Activated naive CD4-positive, alpha-beta T cell (primary cell): ENCODE measurements at places on chromosomes 1 and 21.

- no peak for DNase-seq
Measured at GRCh38 chr1:167493372-167493771, 25.0 kb downstream of the CD247 start.

- DNase-seq: no peak
Measured at GRCh38 chr1:98133131-98133530, 212.3 kb upstream of the DPYD start.

DNA sequence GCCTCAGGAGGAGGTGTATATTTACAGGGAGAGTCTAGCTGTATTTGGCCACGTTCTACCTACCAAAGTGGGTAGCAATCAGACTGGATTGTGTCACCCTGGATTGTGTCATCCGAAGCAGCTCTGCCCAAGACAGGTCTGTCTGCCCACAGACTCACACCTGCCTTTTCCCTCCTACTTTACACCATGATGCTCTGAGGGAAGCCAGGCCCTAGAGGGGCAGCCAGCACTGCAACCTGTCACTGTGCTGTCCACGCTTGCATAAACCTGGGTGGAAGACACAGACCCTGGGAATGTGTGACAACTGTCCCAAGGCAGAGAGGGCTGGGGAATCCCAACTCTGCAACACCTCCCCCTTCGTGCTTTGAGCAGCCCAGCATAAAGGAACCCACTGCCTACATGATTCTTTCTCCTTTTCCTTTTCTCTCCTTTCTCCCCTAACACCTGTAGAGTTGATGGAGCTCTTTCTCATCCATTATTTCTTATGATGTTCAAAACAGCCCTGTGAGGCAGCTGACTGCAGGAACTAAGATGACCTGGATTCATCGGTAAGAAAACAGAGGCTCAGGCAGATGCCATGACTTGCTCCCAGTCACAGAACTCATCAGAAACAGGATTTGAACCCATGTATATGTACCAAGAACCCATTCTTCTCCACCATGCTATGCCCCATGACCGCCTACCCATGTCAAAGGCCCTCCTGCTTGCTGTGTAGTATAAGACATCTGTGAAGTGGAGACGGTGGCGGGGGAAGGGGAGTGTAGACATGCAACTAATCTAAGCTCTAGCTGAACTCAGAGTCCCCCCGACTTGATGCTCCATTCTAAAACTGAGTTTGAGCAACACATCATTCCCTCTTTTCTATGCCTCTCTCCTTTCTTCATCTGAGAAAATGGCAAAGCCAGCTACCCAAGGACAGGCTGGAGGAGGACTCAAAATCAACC, 55.9 kb downstream of the ITPKB start:
- DNase-seq: no peak

- DNase-seq: no peak
Measured at GRCh38 chr1:17314491-17314971, 6.5 kb downstream of the PADI4 start.

GRCh38 chr1:95003433-95003738, 69.4 kb downstream of the ALG14 start:
- no peak for DNase-seq

- no peak for DNase-seq
Measured at GRCh38 chr1:52153898-52154297, 12.0 kb downstream of the ZFYVE9 start.

DNA sequence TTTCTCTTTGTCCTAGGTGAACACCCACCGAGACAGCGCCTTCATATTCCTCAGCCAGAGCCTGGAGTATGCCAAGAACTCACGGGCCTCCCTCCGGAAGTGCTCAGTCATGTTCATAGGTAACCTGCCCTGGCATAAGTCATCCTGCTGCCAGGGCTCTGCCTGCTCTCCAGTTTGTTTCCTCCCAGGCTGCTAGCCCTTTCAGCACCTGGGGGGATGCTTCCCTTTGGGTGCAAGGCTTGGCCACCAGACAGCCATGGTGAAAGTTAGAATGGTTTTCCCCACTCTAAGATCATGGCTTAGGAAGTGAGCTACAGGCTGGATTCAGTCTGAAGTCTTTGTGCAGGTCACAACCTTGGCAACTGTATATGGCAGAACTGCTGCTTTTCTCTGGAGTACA, 9.2 kb upstream of the TTC4 start:
- no peak for DNase-seq

GRCh38 chr1:247173431-247173830, 1.6 kb upstream of the ZNF124 start:
- DNase-seq: no peak

- no peak for DNase-seq
Measured at GRCh38 chr1:11880911-11881748, 22.4 kb upstream of the NPPB start.

DNA sequence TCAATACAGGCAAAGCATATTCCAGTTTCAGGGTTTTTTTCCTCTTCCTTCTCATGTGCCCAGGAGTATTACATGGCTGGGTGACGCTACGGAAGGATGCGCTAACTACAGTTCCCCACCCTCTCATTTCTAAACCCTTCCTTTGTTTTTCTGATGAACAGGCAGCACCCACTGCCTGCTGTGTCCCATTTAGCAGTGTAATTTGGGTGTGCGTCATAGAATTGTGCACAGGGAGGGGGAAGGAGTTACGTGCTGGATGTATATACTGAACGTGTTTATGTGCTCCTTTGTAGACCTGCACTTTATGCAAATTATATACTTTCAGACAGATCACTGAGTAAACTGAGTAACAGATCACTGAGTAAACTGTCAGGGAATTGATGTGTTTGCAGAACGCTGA, 44.5 kb downstream of the ELAPOR1 start:
- no peak for DNase-seq

DNA sequence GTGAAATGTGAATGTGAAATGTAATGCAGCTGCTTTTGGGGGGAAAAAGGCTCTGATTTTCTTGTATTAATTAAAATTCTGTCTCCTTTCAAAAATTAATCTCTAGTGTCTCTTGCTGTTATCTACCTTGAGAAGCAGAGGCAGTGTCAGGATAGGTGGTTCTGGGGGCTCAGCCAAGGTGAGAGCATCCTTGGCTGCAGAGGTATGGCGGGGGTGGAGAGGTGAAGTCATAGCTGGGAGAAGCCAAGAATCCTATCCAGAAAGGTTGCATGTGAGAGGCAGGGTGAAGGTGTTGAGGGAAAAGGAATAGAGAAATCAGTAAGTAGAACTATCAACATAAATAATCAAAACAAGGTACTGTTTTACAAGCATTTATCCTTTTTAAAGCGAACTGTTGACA, 181.2 kb downstream of the CACNA1E start:
- no peak for DNase-seq

GRCh38 chr1:178645808-178646200, 79.2 kb upstream of the RALGPS2 start:
- no peak for DNase-seq

GRCh38 chr1:7948960-7949359, 8.3 kb upstream of the TNFRSF9 start:
- no peak for DNase-seq

DNA sequence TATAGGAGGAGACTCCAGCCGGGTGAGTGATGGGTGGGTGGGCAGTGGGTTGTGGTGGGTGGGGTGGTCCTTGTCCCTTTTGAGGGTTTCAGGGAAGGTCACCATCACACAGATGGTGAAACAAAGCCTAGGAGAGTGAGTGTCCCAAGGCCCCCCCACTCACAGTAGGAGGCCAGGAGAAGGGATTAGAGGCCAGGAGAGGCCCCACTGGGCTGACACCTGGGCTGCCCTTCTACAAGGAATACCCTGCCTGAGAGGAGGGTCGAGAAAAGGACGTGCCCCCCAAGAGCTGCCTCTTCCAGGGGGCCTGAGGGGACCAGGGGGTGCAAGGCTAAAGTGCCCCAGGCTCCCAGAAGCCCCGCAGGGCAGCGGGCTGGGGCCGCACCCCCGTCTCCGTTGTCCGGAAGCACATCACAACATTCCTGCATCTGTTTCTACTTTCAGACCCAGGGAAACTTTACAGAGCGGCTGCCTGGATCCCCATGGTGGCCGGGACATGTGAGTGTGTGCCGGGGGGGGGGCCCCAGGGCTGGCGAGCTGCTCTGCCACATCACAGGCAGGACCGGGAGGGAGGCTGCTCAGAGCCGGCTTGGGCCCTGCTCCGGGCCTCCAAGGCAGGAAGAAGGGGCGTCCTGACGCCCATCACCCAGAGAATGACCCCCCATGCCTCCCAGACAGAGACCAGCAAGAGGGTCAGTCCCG, 68.2 kb downstream of the ARHGEF16 start:
- DNase-seq: no peak

DNA sequence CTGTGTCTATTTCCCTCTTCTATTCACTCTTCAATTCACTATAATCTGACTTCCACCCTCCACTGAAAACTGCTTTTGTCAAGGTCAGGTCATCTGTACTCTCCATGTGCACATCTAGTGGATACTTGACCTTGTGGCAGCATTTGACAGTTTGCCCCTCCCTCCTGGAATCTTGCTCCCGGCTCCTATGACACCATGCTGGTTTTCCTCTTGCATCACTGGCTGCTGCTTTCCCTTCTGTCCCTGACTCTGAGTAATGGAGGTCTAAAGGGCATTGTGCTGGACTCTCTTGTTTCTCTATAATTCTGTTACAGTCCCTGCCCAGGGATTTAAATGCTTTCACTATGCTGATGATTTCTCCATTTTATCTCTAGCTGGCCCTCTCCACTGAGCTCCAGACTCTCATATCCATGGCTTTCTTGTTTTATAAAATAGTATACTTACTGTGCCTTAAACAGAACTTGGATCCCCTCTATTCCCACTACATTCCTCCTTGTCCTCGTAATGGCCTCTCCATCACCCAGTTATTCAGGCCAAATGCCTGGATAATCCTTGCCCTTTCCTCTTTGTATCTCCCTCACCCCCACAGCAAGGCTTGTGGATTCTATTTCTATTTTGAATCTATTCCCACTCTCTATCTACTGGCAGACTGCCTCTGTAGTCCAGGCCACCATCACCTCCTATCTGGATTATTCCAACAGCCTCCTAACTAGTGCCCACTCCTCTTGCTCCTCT, 36.8 kb upstream of the PODN start:
- no peak for DNase-seq

GRCh38 chr1:63112155-63112900, 210.0 kb upstream of the FOXD3 start:
- no peak for DNase-seq

- DNase-seq: no peak
Measured at GRCh38 chr1:7630378-7630777, 140.7 kb upstream of the VAMP3 start.

DNA sequence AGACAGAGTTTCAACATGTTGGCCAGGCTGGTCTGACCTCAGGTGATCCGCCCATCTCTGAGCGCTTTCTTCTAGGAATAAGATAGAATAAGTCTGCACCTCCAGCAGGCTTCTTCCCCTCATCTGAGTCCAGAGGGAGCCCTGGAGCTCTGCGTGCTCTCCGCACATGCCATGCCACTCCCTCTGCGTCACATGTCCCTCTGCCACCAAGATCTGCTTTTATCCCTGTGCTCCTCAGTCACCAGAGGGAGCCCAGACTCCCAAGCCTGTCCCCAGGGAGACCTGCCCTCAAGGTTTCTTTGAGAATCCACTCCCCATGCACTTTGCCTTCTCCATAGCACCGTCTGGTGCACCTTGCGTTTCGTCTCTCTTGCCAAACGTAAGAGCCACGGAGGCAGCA, 213.0 kb downstream of the CAMTA1 start:
- no peak for DNase-seq

DNA sequence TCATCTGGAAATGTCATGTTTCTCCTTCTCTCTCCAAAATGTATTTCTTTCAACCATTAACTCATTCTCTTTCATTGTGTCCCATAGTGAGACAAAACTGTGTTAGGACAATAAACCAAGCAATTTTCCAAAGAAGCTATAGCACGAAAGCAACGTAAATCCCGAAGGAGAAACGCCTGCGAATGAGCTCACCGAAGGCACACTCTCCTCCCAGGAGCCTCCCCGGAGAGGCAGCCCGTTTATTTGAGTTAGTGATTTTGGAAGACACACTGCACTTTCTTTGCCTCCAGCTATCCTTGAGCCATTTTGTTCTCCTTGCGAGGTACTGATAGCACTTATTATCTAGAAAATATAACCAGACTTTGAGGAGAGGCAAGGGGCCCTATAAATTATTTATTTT, 41.2 kb downstream of the RSPH1 start:
- DNase-seq: no peak

GRCh38 chr1:109975718-109976117, 8.8 kb upstream of the AHCYL1 start:
- no peak for DNase-seq

DNA sequence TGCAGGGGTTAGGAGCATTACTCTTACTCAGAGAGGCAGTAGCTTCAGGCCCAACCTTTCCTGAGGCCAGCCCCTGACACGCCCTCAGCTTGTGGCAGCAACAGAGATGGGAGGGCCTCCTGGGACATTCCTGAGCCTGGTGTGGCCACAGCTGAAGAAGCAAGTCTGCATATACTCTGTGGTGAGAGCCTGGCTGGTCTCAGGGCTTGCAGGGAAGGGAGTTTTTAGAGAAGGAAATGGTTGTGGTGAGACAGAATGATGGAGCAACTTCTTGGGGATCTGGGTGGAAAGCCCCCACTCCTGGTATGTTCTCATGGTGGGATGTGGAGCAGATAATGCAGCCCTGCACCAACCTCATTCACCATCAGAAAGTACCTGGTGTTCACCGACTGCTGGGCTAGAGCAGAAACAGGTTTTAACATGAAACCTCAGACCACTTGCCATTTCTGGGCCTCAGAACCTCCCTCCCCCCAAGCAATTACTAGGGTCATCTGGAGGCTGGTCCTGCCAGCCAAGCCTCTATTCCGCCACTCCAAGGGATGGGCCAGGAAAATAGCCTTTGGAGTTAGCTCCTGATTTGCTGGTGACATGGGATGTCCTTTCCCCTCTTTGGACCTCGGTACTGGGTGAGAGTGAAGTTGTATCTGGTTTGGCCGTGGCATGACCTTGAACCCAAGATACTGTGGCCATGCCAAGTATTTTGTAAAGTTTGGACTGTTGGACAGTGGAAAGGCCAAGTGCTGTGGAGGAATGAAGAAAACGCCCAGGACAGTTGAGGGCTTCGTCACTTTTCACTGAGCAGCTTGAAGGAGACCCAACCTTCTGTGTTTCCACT, 28.1 kb upstream of the RNF19B start:
- DNase-seq: no peak

DNA sequence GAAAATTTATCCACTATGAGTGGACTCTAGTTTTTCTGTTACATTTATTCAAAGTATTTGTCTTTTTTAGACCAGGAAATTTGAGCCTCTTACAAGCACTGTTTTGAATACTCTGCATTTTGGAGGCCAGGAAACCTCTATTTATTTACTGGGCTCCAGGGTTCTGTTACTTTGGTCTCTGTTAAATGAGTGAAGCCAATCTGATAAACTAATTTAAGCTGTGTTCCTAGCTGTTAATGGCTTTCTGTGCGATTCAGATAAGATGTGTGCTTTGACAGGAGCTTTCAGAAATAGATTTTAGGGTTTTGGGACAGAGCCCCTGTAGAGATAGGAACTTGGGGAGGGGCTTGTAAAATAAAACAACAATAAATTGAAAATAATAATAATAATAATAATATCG, 23.9 kb downstream of the ACKR1 start:
- no peak for DNase-seq

GRCh38 chr1:86453664-86454063, 15.1 kb upstream of the CLCA1 start:
- no peak for DNase-seq

- DNase-seq: no peak
Measured at GRCh38 chr1:184027826-184028695, 9.5 kb downstream of the COLGALT2 start.
